NCI-H524 treated with DMSO at 0.1 percent for 48 hours (cell line): ENCODE measurements at places on chromosomes 1 and 21.

GRCh38 chr1:20472860-20473711, 12.9 kb downstream of the CAMK2N1 start:
- no peak for DNase-seq

DNA sequence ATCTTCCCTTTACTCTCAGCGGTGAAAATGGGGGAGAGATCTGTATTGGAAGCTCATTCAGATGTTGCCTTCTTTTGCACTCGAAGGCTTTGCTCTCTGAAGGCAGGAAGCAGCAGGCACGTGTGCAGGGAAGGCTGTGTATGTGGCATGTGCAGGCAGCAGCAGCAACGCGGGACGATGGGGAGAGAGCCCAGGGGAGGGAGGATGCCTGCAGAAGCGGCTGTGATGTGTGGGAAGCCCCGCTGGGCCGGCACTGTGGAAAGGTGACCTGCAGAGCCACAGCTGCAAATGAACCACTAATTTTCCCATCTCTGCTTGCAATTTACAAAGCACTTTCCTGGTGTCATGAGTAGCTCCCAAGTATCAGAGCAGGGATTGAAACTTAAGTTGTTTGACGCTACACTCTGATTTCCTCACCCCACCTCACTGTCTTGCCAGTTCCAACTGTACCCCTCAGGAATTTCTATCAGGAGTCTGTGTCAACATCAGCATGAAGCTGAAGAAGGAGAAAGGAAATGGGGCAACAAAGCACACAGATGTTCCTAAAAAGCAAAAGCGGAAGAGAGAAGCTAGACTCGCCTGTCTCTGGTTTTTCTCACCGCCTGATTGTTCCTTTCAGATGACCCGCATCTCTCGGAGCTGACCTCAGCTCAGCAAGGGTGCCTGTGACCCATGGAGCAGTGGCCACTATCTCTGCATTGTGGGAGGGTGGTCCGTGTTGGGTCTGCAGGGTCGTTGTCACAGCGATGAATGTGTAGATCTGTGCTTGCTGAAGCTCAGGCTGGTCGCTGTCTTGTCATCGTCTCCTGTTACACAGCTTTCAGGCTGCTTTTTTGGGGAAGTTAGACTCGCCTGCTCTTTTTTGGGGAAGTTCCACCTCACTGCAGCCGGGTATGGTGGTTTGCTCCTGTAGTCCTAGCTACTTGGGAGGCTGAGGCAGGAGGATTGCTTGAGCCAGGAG, 156.1 kb downstream of the KIF26B start:
- no peak for DNase-seq

GRCh38 chr1:18282851-18283600, 175.4 kb downstream of the IGSF21 start:
- DNase-seq: peak; percentile 87

- no peak for DNase-seq
Observed at GRCh38 chr1:201711811-201712210, 117.1 kb upstream of the IPO9 start.

- no peak for DNase-seq
Observed at GRCh38 chr1:165773324-165773965, 4.8 kb upstream of the TMCO1 start.

DNA sequence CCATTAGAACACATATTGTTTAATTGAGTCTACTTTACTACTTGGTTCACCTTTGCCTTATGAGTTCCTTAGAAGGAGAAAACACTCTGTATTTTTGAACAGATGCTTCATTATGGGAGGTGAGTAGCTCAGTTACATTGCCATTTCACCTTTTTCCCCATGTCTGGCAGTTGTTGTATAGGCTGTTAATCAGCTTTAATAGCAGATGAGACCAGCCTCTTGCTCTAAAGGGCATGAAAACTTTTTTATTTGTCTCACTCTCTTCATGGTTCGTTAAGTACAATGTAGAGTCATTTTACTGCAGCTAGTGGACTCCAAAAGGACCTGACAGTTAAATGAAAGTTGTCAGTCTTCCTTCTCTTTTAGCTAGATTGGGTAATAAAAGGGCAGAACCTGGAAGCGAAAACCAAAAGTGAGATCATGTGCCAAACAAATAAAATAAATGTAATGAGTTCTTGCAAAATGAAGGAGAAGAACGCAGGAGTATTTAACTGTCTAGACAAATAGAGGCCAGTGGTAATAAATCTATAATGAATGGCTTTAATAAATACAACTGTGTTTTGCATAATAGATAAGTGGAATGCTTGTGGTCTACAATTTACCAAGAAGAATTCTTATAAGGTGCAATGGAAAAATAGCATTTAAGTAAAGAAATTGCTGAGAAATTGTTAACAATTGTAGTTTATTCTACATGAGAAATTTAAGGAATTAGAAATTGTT, 180.0 kb upstream of the NEGR1 start:
- no peak for DNase-seq

DNA sequence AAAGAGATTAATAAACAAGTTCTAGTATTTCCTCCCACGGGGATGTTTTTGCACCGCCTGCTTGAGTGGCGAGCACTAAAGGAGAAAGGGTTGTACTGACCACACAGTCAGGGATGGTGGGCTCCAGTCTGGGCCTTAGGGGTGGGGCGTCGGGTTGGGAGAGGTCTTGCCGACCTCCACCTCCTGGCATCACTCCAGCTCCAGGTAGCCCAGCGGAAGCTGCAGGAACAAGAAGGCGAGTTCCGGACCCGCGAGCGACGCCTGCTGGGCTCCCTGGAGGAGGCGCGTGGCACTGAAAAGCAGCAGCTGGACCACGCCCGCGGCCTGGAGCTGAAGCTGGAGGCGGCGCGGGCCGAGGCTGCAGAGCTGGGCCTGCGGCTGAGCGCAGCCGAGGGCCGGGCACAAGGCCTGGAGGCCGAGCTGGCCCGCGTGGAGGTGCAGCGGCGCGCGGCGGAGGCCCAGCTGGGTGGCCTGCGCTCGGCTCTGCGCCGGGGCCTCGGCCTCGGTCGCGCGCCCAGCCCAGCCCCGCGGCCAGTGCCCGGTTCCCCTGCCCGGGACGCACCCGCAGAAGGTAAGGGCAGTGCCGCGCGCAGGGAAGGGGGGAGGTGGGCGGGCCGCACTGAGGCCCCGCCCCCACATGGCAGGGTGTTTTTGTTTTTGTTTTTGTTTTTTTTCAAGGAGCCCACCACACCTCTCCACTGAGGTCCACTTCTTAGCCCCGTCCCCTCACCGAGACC, 19.7 kb downstream of the MFAP2 start:
- no peak for DNase-seq
